ENCODE measurements at places on chromosomes 6 and 20. TPM values are rescaled to one million over a fixed set of nuclear protein-coding genes. Genes with fewer than 3 reads are reported as not detected.
A peak's percentile ranks its signal among the peaks of the same experiment; 100 is the strongest.

- DNase-seq: no peak
Observed at GRCh38 chr20:49871391-49871948, 43.9 kb downstream of the SPATA2 start.

DNA sequence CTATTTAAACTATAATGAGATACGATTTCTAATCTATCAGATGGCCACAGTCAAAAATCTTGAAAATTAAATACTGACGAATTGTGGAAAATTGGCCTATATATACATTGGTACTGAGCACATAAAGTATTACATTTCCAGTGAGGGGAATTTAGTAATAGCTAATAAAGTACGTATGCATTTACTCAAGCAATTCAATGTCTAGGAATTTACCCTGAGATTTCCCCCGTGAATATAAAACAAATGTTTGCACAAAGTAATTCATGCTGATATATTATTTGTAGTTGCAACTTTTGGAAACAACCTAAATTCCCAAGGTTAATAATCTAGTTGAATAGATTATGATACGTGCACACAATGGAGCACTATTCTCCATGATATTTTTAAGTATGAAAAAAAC lies 14.7 kb upstream of the C6orf141 start:
- no peak for DNase-seq

Gene PAK5
- total RNA-seq: not detected

DNA sequence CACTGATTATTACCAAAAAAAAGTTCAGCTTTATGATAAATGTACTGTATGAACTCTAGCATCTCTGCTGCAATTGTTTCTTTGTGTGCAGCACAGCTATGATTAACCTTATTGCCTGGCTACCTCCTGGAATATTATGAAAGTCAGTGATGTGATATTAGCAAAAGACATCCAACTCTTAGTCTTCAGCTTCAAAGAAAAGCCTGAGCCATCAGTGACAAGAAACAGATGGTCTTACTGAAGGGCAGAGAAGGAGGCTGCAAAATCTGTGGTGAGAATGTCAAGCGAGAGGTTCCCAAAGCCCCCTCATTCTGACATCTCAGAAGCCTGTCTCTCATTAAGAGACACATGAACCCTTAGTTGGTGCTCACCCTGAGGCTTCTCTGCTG lies 89.4 kb upstream of the TNFAIP3 start:
- no peak for DNase-seq

DNA sequence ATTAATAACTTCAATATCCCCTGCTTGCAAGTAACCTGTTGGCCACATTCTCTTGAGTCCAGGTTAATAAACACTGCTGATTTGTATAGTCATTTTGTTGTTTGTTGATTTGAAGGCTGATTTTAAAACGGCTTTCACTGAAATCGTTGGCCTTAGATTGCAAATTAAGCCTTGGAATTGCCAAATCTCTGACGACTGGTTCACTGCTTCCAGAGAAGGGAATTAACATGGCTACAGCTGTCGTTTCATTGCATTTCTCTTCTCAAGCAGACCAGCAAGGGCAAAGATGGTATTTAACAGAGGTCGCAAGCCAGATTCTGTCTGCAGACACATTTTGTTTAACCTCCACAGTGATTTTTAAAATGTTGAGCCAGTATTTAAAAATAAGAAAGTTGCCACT lies 470.9 kb downstream of the TFAP2A start:
- DNase-seq: no peak

DNA sequence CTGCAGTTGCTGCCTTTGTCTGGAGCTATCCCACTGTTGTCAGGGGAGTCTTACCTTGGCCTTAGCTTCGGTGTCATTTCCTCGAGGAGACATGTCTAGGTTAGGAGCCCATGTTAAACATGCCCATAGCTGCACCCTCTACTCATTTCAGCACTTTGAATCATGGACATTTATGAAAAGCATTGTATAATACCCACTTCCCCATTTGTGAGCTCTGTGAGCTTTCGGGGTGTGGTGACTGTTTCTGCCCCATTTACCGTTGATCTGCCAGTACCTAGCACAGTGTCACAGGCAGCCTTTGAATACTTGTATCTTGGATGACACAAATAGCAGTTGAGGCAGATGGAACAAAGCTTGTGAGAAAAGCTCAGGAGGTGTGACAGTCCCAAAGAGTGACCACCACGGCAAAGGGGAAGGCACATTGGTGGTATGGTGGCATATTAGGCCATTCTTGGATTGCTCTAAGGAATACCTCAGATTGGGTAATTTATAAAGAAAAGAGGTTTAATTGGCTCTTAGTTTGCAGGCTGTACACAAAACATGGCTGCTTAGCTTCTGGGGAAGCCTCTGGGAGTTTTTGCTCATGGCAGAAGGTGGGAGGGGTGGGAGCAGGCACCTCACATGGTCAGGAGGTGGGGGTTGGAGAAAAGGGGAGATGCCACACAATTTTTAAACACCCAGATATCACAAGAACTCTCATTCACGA lies 42.0 kb downstream of the JARID2 start:
- DNase-seq: no peak

DNA sequence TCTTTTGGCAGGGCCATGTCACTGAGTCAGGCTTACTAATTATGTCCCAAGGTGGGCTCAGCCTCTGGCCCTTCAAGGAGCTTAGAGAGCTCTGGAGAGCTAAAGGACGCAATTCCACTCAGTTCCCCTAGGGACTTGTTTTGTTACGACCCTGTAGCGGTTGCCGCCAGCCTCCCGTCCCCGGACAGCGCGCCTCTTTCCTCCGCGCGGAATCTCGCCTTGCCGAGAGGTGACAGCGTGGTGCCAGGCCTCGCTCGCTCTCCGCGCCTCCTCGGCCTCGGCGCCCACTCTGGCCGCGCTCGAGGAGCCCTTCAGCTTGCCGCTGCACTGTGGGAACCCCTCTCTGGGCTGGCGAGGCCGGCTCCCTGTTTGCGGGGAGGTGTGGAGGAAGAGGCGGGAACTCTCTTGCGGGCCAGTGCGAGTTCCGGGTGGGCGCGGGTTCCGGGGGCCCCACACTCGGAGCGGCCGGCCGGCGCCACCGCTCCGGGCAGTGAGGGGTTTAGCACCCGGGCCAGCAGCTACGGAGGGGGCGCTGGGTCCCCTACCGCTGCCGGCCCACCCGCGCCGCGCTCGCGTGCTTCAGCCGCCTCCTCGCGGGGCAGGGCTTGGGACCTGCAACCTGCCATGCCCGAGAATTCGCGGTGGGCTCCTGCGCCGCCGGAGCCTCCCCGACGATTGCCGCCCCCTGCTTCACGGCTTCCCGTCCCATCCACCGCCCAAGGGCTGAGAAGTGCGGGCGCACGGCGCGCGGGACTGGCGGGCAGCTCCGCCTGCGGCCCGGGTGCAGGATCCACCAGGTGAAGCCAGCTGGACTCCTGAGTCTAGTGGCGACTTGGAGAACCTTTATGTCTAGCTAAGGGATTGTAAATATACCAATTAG lies 9.9 kb upstream of the ZNF311 start:
- DNase-seq: no peak

Gene BACH2
- total RNA-seq: 4.2 TPM

DNA sequence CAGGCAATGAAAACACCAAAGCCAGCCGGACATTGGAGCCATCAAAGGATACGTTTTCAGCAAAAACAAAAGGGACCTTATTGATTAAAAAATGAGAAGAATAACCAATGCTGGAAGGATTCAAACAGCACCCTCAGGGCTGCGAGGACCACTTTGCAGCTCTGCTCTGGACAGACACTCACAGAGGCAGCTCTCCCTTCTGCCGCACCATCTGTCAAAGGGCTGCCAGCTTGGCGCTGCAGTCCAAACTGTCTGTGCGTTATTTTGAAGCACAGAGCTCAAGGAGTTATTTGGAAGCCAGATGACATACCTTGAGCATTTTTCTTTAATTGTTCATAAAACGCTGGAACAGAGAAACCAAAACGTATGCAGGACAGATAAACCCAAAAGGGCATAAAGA lies 85.2 kb downstream of the KIF16B start:
- DNase-seq: no peak

DNA sequence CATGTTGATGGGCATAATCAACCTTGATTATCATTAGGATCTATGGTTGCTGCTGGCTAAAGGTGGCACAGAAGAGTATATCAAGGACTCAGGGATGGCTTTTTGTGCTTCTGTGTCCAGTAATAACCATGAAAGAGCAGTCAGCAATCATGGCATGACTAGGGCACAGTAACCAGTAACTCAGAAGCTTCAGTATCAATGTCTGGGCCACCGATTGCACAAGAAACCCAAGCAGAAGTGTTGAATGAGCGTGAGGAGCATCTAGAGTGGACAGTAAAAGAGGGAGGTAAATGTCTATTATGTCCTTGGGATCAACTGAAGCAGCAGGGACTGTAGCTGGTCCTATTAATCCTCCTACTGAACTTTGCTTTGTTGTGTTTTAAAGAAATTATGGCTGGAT lies 81.5 kb upstream of the F13A1 start:
- no peak for DNase-seq

Gene PRRT1
- total RNA-seq: 12.6 TPM

Gene ARMC12
- total RNA-seq: 0.57 TPM

- DNase-seq: peak; percentile 23
Observed at GRCh38 chr6:108113557-108114519, 39.3 kb upstream of the OSTM1 start.

- no peak for DNase-seq
Observed at GRCh38 chr20:47127546-47127945, 229.0 kb downstream of the ZMYND8 start.

Gene LIN28B
- total RNA-seq: not detected

DNA sequence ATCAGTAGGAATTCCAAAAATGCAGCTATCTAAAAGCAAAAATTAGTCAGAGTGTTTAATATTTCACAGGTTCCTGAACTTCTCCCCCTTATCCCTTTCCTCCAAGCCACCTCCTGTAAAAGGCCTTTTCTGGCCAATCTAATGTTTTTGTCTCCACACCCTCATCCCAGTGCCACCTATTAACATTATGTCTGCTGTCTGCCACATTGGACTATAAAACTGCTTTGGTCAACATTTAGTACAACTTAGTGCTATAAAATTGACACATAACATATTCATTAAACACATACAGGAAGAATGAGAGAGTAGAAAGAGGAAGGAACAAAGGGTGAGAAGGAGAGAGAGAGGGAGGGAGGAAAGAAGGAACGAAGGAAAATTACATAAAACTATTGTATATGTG lies 47.7 kb downstream of the MMUT start:
- DNase-seq: no peak

Measured in PC-9 (cell line).